Small intestine (tissue), 16 donors: ENCODE measurements at places on chromosomes 7 and 10. TPM values are rescaled to one million over a fixed set of nuclear protein-coding genes. Genes with fewer than 3 reads are reported as not detected.

DNA sequence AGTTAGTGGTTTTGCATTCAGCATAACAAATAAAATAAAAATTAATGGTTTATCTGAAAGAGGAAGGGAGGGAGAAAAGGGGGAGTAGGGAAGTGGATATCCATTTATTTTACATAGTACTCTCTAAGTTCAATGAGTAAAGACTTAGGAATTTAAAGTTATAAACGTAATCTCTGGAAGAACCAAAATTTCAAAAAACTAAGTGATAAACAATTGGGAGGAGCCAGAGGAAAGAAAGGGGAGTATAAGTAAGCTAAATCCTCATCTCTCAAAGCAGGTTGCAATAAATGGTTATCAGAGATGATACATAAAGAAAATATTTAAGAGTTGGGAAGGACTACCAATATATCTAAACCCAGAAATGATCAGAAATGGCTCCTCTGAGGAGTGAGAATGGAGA lies 46.4 kb downstream of the ANK3 start:
- DNase-seq = no peak
- H3K36me3 ChIP-seq = no peaks in the 10 kb centered on the region
- no peaks in the 10 kb centered on the region for H3K27me3 ChIP-seq

DNA sequence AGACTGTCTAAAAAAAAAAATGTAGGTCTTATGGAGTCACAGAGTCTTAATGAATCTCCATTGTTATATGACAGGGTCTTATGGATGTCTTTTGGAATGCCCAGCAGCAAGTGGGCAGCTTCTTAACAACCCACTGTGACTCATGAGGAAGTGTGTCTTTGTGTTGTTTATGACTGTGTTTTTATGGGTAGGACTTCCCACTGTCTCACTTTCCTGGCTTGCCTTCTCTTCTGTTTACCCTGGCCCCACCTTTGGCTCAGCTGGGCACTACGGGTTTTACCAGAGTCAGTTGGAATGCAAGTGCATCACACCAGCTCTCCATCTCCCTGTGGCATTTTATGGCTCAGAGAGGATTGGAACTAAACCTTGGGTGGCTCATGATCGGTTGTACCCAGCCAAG lies 580.5 kb downstream of the AUTS2 start:
- peaks cover 3% of the 10 kb centered on the region for H3K4me1 ChIP-seq
- H3K4me3 ChIP-seq = no peak overlapping the region
- no peak overlapping the region for H3K27ac ChIP-seq
- H3K36me3 ChIP-seq = no peaks in the 10 kb centered on the region
- H3K27me3 ChIP-seq = no peaks in the 10 kb centered on the region

Gene MTURN
- polyA plus RNA-seq = 4.1 TPM

Gene WDFY4
- 0.27 TPM for polyA plus RNA-seq

DNA sequence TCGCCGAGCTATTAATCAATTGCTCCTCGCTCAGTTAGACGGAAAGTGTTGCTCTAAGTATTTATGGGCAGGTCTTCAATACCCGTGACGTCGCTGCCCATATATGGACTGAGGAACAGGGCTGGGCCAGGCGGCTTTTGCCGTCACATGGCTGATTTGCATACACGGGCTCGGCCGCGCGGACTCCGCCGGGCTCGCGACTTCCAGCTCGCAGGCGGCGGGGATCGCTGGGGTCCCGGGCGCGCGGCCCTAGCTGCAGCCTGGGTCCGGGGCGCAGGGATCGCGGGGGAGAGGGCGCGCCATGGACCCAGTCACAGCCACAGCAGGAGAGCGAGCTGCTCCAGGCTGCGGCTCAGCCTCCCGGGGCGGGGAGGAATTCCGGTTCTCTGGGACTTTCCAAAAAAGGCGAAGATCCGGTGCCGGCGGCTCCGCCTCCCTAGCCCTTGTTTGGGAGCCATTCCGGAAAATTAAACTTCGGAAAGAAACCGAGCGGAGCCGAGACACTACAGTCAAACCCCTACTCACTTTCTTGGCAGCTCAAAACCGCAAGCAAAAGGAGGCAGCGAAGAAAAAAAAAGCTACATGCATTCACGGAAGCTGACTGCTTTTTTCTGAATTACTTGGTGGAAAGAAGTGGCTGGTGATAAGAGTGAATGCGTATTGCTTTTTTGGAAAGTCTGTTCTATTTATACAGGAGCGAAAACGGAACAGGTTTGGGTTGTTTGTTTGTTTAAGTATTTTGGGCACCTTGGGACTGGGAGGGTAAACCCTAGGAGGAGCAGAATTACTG lies at the start of gene EGR2:
TSS of gene EGR2 (minus strand) at position 36 of the 790 bp plus-strand sequence. CDS start 337 bp downstream, outside the sequence.
- H3K4me1 ChIP-seq = peaks cover 13% of the 10 kb centered on the region
- no peaks in the 10 kb centered on the region for H3K36me3 ChIP-seq
- peak; percentile 97 for DNase-seq
- peak within 1 kb of the TSS; percentile 79 for H3K4me3 ChIP-seq

- no peaks in the 10 kb centered on the region for H3K27me3 ChIP-seq
- no peak for DNase-seq
- no peak overlapping the region for H3K27ac ChIP-seq
Measured at GRCh38 chr7:28808796-28809533, 149.2 kb downstream of the TRIL start.

DNA sequence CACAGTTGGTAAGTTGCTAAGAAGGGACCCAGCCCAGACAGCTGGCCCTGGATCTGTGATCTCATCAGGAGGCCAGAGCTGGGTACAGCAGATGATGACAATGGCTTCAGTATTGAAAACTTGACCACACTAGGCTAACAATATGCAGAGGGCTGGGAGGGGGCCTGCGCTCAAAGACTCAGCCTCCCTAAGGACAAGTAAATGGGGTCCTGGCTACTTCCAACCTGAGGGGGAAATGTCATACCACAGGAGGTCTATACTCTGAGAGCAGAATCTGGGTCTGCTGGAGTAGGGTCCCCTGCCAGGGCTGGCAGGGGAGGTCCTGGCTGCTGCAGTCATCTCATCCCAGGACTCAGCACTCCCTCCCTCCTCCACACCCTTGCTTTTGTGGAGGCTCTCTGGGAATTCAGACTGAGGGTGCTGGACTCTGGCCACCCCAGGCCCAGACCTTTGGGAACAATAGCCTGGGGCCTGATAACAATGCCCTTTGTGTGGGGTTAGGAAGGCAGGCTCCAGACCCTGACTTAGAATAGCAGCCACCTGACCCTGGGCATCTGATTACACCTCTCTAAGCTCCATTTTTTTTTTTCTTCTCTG lies 1.4 kb downstream of the FXYD4 start:
- H3K4me1 ChIP-seq = no peaks in the 10 kb centered on the region
- H3K27ac ChIP-seq = no peak overlapping the region
- no peak overlapping the region for H3K4me3 ChIP-seq
- no peaks in the 10 kb centered on the region for H3K36me3 ChIP-seq

GRCh38 chr10:45580371-45581215 lies 92.0 kb downstream of the ZFAND4 start:
- H3K27ac ChIP-seq = peak overlapping the region; percentile 78
- DNase-seq = peak; percentile 61
- H3K4me3 ChIP-seq = peak overlapping the region; percentile 34
- H3K4me1 ChIP-seq = peaks cover 2% of the 10 kb centered on the region
- no peaks in the 10 kb centered on the region for H3K27me3 ChIP-seq
- no peaks in the 10 kb centered on the region for H3K36me3 ChIP-seq
